Type B pancreatic cell (in vitro differentiated cells): ENCODE measurements at places on chromosomes 16 and 17.

DNA sequence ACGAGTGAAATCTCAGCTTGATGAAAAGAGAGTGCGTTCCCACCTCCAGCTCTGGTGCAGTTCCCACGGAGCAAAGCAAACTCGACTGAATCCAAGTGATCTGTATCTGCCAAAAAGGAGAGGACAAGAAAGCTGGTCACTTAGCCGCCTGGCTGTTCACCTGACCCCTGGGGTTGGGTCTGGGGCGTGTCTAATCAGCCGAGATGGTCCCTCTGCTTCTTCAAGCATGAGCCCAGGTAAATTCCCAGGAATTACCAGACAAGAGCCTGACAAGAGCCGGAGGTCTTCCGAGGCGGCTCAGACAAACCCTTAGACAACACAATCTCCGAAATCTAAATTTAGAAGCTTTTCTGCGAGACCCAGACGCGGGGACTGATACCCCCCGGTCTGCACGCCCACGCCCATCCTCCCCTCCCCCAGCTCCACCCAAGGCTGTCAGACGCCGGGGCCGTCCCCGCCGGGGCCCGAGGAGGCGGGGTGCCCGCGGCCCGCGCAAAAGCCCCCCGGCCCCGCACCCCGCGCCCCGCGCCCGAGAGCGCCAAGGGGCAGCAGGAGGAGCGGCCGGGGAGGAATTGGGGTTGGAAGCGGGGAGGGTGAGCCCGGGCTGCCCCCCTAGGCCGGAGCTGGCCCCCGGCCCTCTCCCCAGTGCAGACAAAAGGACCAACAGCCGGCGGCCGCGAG is 674 bp downstream of the ZNF821 start:
- H3K27me3 ChIP-seq = no peaks in the 10 kb centered on the region
- DNase-seq = peak; percentile 70
- peak overlapping the region; percentile 81 for H3K27ac ChIP-seq
- peaks cover 7% of the 10 kb centered on the region for H3K36me3 ChIP-seq

GRCh38 chr17:57355090-57355859 is 99.0 kb downstream of the MSI2 start:
- no peak overlapping the region for H3K27ac ChIP-seq
- DNase-seq = no peak
- peaks cover 27% of the 10 kb centered on the region for H3K36me3 ChIP-seq
- no peaks in the 10 kb centered on the region for H3K27me3 ChIP-seq
- peaks cover 40% of the 10 kb centered on the region for H3K4me1 ChIP-seq

DNA sequence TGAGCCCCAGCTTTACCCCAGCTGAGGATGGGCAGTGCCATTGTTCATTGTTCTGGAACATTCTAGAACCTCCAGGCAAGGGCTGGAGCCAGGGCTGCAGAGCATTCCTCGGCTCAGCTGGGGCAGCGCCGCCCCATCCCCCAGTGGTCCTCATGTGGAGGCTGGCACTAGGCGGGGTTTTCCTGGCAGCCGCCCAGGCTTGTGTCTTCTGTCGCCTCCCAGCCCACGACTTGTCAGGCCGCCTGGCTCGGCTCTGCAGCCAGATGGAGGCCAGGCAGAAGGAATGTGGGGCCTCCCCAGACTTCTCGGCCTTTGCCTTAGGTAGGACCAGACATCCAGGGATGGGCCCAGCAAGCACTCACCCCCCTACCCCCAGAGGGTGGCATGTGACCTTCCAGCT is at the start of gene TMEM95:
Gene TMEM95, plus strand, starts transcription at position 104 of the 400 bp plus-strand sequence. Its CDS starts 49 bp downstream, at position 153.
- no peak for DNase-seq
- H3K27ac ChIP-seq = peak within 1 kb of the TSS; percentile 91
- H3K4me3 ChIP-seq = peak within 1 kb of the TSS; percentile 74
- peaks cover 20% of the 10 kb centered on the region for H3K4me1 ChIP-seq
- H3K27me3 ChIP-seq = no peaks in the 10 kb centered on the region

- no peaks in the 10 kb centered on the region for H3K27me3 ChIP-seq
- peaks cover 19% of the 10 kb centered on the region for H3K36me3 ChIP-seq
Measured at GRCh38 chr16:84975066-84975465, 36.3 kb downstream of the ZDHHC7 start.

- H3K27me3 ChIP-seq = peaks cover 14% of the 10 kb centered on the region
- peaks cover 9% of the 10 kb centered on the region for H3K4me1 ChIP-seq
- no peak for DNase-seq
- H3K4me3 ChIP-seq = no peak overlapping the region
Measured at GRCh38 chr16:12111223-12111622, 134.7 kb downstream of the SNX29 start.

GRCh38 chr17:17765359-17766076 is 71.3 kb downstream of the SREBF1 start:
- H3K4me1 ChIP-seq = peaks cover 75% of the 10 kb centered on the region
- no peak overlapping the region for H3K4me3 ChIP-seq
- peaks cover 3% of the 10 kb centered on the region for H3K36me3 ChIP-seq
- no peak for DNase-seq

GRCh38 chr16:81848306-81848853 is 69.3 kb downstream of the PLCG2 start:
- H3K36me3 ChIP-seq = no peaks in the 10 kb centered on the region
- peaks cover 2% of the 10 kb centered on the region for H3K27me3 ChIP-seq
- H3K27ac ChIP-seq = no peak overlapping the region
- no peak for DNase-seq
- no peak overlapping the region for H3K4me3 ChIP-seq
- H3K4me1 ChIP-seq = no peaks in the 10 kb centered on the region

GRCh38 chr17:20063665-20064648 is 54.8 kb downstream of the SPECC1 start:
- no peaks in the 10 kb centered on the region for H3K36me3 ChIP-seq

DNA sequence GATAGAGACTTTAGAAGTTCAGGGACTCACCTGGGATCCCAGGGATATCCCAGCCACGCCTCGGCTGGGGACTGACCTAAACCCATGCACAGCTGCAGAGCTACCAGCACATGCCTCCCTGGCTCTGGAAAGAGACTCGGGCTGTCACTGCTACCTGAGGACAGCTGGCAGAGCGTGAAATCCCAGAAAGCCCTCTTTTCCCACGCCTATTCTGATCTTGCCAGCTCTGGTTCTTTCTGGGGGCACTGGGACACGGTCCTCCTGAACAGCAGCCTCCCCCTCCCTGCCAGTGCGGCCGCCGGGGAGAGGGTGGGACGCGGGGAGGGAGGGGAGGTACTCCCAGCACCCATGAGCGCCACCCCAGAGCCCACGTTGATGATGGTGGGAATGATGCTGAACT is 10.8 kb downstream of the P2RX5 start:
- DNase-seq = no peak
- peaks cover 13% of the 10 kb centered on the region for H3K27me3 ChIP-seq
- no peaks in the 10 kb centered on the region for H3K36me3 ChIP-seq
- H3K27ac ChIP-seq = no peak overlapping the region

GRCh38 chr17:28705074-28705659 is 6.5 kb downstream of the PROCA1 start:
- H3K4me3 ChIP-seq = no peak overlapping the region
- no peaks in the 10 kb centered on the region for H3K27me3 ChIP-seq
- no peak for DNase-seq
- H3K27ac ChIP-seq = no peak overlapping the region
- H3K4me1 ChIP-seq = peaks cover 12% of the 10 kb centered on the region

- H3K27me3 ChIP-seq = peaks cover 43% of the 10 kb centered on the region
- DNase-seq = peak; percentile 78
- H3K4me3 ChIP-seq = no peak overlapping the region
- H3K4me1 ChIP-seq = peaks cover 3% of the 10 kb centered on the region
Measured at GRCh38 chr16:52191531-52192134, 355.3 kb downstream of the TOX3 start.

- H3K4me1 ChIP-seq = no peaks in the 10 kb centered on the region
- no peaks in the 10 kb centered on the region for H3K27me3 ChIP-seq
- no peak for DNase-seq
- peaks cover 40% of the 10 kb centered on the region for H3K36me3 ChIP-seq
Measured at GRCh38 chr16:50338371-50339231, 30.2 kb downstream of the BRD7 start.

DNA sequence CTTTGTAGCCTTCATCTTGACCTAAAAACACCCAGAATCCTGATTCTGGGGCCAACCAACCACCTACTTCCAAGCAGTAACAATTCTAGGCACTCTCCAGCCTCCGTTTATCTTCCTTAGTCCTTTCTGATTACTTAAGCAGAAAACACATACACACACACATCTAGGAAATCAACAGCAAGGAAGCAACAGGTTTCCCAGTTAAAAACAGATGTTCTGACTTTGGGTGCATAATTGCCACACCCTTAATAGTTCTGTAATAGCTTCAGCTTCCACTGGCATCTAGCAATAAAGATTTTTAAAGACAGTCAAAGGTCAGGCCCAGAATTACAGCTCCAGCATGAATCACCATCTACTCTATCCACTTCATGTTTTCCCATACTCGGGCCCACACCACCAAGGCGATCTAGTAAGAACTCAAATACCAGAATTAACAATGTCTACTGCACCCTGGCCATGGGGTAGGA is 2.6 kb downstream of the ARHGAP17 start:
- peak overlapping the region; percentile 71 for H3K27ac ChIP-seq
- peaks cover 21% of the 10 kb centered on the region for H3K36me3 ChIP-seq
- no peaks in the 10 kb centered on the region for H3K27me3 ChIP-seq
- peaks cover 27% of the 10 kb centered on the region for H3K4me1 ChIP-seq

DNA sequence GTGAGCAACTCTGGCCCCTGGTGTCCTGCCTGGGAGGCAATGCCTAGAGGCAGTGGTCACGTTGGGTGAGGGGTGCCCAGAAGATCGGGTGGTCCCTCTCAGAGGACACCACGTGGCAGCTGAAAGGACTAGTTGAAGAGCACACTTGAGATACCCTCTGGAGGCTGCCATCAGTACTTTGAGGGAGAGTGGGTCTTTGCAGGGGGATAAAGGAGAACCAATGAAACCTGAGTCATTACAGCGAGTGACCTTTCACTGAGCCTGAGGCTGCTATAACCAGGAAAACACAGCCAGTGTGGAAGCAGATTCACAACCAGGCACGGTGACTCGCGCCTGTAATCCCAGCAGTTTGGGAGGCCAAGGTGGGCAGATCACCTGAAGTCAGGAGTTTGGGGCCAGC is 18.9 kb downstream of the CA4 start:
- no peak overlapping the region for H3K27ac ChIP-seq
- H3K4me3 ChIP-seq = no peak overlapping the region
- peaks cover 4% of the 10 kb centered on the region for H3K36me3 ChIP-seq
- DNase-seq = no peak
- peaks cover 8% of the 10 kb centered on the region for H3K4me1 ChIP-seq

DNA sequence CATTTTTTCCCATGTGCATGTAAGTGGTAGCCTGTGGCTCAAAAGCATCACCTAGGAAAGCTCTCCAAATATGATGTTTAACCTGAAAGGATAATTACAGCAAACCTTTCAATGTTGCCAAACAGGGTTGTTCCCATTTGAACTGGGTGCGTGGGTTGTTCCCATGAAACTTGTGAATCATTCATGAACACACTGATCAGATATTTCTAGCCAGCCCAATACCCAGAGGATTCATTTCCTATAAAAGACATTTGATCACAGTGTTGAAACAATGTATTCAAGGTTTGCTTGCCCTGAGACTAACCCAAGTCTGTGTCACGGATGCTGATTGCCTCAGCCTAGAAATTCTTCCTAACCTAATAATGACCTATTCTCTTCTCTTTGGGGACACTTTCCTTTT is 12.9 kb downstream of the KRT39 start:
- DNase-seq = no peak
- H3K4me1 ChIP-seq = peaks cover 65% of the 10 kb centered on the region
- peak overlapping the region; percentile 44 for H3K4me3 ChIP-seq
- H3K27ac ChIP-seq = peak overlapping the region; percentile 94
- no peaks in the 10 kb centered on the region for H3K27me3 ChIP-seq

DNA sequence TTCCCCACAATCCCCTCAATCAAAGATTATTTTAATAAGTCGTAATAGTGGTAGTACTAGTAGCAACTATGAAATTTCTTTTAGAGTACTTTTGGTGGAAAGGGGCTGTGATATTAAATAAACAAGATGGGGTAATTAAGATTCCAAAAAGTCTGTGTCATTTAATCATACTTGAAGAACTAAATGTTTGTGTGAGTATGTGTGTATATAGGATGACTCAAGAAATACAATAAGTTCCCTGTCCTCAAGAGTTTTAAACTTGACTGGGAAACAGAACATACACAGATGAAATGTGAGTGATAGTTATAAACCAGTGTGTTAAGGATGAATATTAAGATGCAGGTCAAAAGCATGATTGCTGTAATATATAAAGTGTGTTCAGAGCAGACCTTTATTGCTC is 2.3 kb downstream of the ALDH3A2 start:
- peaks cover 35% of the 10 kb centered on the region for H3K4me1 ChIP-seq
- H3K27ac ChIP-seq = no peak overlapping the region
- H3K4me3 ChIP-seq = peak overlapping the region; percentile 74
- no peak for DNase-seq

DNA sequence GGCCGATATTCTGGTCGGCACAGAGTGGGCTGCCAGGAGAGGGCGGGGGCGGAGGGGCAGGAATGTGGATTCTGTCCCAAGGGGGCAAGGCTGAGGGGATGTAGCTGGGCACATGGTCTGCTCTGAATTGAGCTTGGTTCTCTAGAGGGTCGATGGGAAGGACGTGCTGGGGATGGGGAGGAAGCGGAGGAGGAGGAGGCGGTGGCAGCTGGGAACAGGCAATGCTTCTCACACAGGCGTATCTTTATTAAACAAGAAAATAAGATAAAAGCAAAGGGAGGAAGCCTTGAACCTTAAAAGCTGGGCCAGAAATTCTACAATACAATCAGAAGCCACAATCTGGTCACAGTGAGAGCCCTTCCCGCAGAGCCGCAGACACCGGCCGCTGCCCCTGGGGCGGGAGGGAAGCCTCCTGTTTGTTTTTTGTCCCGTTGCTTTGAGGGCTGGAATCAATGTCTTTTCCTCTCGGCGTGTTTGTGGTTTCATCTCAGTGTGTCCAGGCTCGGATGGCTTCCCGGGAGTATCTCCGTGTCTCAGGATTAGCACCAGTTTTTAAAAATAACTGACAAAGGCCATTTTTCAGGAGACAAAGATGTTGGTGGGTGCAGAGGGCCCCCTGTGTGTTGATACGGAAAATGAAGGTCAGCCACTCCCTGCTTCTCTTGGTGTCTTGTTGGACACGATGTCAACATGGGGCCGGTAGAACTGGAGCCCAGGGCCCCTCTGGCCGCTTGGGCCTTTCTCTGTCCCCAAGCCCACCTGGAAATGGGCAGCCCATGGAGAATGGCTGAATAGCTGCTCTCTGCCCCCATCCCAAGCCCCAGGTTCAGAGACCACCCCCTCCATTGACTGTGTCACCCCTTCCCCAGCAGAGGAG is 12.3 kb upstream of the SLC7A5 start:
- H3K4me3 ChIP-seq = no peak overlapping the region
- peaks cover 18% of the 10 kb centered on the region for H3K27me3 ChIP-seq
- H3K4me1 ChIP-seq = peaks cover 8% of the 10 kb centered on the region
- no peak for DNase-seq
- H3K27ac ChIP-seq = no peak overlapping the region
- no peaks in the 10 kb centered on the region for H3K36me3 ChIP-seq

- no peaks in the 10 kb centered on the region for H3K36me3 ChIP-seq
- H3K27ac ChIP-seq = peak overlapping the region; percentile 50
- no peaks in the 10 kb centered on the region for H3K27me3 ChIP-seq
- no peak for DNase-seq
Measured at GRCh38 chr17:78278139-78278741, 46.8 kb downstream of the TMEM235 start.
